ENCODE measurements at places on chromosomes 4 and X.
A peak's percentile ranks its signal among the peaks of the same experiment; 100 is the strongest.

DNA sequence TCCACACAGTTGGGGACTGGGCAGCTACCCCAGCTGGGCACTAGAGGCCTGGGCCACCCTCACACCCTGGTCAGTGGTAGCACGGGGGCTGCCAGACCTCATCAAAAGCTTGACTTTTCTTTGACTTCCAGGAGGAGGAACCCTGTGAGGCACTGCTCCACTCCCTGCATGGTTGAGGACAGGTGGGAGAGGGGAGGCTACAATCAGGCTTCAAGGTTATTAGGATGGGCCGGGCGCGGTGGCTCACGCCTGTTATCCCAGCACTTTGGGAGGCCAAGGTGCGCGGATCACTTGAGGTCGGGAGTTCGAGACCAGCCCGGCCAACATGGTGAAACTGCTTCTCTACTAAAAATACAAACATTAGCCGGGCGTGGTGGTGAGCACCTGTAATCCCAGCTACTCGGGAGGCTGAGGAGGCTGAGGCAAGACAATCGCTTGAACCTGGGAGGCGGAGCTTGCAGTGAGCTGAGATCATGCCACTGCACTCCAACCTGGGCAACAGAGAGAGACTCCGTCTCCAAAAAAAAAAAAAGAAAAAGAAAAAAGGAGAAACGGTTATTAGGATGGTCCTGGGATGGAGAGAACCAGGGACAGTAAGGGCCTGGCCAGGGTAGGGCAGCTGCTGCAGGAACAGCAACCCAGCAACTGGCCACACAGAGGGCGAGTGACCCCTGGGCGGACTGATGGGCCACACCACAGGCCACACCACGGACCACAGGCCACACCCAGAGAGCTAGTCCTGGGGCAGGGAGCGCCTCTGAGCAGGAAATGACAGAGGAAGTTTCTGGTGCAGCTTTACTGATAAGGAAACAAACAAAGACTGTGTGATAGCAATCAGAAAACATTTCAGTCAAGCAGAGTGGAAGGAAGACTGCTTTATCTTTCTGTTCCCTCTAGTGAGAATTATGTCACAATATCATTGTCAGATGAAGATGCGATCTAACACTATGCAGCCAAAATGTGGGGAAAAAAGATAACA lies 20.5 kb upstream of the OPN1LW start:
- DNase-seq = no peak

- no peak for DNase-seq
Observed at GRCh38 chr4:22874334-22874912, 181.7 kb downstream of the GBA3 start.

DNA sequence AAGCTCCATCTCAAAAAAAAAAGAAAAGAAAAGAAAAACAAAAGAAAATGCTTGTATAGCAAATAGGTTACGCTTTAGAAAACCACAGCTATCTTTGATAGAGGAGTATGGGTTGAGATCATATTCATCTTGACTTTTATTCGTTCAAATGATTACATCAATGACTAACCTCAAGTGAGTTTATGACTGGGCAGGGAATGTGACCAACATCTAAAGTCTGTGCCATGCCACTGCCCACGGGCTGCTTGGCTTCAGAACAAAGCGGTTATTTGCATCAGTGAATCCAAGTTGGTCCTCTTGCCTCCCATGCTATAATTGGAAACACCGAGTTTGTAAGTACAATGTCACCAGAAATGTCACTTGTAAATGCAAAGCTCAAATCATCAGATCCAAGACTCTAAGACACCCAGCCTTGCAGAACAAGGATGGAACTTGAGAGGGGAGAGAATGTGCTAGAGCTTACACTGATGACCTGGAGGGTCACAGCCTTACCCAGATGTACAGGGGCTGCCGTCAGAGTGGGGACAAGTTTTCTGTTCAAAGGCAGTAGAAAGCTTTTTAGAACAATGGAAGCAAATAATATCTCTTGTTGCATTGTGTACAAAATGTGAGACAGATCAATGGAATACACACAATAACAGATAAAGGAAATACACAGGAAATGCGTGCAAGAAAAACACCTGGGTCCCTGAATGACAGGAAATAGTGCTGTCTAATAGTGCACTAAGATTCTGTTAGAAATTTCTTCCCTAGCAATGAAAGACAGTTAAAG lies 8.4 kb upstream of the OPN1LW start:
- DNase-seq = no peak

DNA sequence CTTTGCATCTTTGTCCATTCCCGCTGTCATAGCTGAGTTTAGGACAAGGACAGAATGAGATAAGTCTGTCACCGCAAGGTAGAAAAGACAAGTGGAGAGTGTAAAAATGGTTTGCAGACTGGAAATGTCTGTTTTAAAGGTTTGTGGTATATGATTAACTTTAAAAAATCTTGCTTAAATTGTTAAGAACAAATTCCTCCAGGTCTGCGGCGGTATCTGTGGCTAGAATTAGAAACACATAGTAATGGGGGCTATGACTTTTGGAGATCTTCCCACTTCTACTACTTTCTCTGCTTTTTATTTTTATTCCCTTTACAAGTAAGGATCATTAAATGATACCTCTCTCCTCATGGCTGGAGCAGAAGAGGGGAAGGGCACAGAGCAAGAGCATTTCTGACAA lies 92.2 kb downstream of the MID1IP1 start:
- no peak for DNase-seq

- DNase-seq = no peak
Observed at GRCh38 chrX:18955676-18956075, 28.2 kb downstream of the PHKA2 start.

GRCh38 chr4:95985051-95985450 lies 145.2 kb downstream of the PDHA2 start:
- DNase-seq = no peak

DNA sequence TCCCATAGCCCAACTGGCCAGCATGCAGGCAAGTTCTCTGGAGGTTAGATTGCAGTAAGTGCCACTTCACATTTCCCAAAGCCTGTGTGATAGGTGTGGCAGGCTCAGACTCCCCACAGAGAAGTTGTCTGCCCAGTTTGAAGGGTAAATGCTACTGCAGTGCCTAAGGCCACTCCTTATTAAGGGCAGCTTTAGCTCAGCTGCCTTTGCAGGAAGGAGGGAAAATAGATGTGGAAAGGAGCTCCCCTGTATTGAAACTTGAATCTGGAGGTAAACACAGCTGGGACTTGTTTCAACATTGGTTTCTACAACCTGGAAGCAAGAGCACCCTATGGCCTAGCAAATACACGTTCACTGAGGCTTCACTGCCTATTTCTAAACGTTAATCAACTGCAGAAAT lies 22.4 kb downstream of the NEXMIF start:
- no peak for DNase-seq

- DNase-seq = peak; percentile 16
Observed at GRCh38 chr4:172202480-172203076, 389.4 kb downstream of the GALNTL6 start.

- no peak for DNase-seq
Observed at GRCh38 chr4:112170451-112170993, 25.3 kb downstream of the FAM241A start.

DNA sequence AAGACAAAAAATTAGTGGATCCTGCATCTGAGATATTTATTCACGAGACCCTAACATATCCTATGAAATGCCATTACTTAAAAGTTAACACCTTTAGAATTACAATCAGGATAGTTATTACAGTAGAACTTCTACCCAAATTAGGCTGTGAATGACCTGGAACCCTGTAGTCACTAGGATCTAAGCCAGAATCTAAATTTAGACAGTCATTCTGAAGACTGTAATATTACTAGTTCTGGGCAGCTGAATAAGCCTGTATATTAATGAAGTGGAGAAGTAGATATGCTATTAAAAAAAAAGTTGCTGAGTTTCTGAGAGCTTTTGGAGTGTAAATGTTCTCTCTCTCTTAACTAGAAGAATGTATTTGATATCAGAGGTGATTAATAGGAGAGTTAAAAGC lies 67.0 kb downstream of the FAM13A start:
- DNase-seq = no peak

DNA sequence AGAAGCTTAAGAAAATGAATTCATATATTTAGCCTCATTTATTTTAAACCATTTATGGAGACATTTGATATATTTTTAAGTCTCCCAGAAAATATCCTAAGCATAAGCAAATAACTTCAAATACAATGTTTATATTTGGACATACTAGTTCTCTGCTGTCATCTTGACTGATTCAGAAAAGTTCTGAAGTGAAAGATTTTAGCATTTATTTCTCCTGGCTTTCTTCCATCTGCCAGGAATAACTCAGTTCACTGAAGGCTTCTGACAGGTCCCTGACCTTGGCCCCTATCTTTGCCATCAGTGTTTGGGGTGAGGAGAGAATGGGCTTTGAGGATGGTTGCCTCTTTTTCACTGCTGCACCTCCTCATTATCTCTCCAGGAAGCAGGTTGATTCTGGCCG lies 115.7 kb downstream of the SLIT2 start:
- no peak for DNase-seq

GRCh38 chrX:10399043-10399741 lies 221.2 kb downstream of the MID1 start:
- no peak for DNase-seq

DNA sequence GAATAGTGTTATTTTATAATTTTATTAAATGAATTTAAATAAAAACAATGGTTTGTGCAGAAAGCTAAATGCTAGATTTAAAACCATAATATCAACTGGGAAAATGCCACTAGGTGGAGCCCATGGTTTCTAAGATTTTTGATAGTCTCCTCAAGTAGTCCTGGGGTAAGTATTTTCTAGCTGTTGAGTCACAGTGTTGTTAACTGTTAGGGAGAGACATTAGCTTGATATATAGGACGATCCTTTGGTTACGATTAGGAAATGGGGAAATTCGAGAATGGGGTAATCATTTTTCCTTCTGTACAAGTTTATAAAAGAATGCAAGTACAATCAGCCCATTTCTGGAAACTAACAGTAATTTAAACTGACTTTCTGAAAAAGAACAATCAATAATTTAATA lies 378.4 kb downstream of the ANKRD50 start:
- no peak for DNase-seq

- no peak for DNase-seq
Observed at GRCh38 chrX:18360867-18361266, 6.4 kb upstream of the SCML2 start.

GRCh38 chr4:12879496-12879895 lies 604.6 kb downstream of the RAB28 start:
- no peak for DNase-seq

DNA sequence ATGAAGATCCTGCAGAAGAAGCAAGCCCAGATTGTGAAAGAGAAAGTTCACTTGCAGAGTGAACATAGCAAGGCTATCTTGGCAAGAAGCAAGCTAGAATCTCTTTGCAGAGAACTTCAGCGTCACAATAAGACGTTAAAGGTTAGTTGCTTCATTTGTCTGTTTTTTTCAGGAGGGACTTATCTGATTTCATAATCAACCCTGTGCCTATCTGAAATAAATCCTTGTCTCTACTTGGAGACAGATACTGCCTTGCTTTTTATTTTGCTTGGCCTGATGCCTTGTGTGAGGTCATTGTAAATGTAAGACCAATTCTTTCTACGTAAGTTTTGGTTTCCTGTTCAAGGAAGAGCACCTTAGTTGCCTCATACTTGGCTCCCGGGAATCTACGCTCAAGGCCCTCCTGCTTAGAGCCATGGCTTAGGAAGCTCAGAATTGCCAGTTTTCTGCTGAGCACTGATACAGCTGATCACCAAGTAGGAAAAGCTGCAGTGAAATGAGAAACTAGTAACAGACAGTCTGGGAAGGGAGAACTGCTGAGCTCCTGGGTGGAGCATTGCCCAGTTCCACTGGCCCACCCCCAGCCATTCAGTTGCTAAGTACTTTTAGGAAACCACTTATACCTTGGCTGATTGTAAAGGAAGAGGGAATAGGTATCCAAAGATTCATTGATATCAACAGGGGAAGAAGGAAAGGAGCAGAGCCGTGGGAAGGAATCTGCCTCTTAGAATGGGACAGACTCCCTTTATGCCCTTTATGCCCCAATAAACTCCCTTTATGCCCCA lies 41.8 kb downstream of the RBBP7 start:
- DNase-seq = no peak

- DNase-seq = no peak
Observed at GRCh38 chrX:107119283-107119682, 661 bp upstream of the RBM41 start.

DNA sequence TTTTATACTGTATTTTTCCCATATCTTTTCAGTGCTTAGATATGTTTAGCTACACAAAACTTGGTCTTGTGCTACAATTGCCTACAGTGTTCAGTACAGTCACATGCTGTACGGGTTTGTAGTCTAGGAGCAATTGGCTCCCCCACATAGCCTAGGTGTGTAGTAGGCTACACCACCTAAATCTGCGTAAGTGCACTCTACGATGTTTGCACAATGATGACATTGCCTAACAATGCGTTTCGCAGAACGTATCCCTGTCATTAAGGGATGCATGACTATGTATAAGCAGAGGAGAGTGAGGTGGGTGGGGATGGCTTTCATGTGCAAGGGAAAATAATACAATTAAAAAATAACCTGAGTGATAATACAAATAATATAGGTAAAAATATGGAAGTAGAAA lies 131.4 kb downstream of the GBA3 start:
- DNase-seq = no peak

DNA sequence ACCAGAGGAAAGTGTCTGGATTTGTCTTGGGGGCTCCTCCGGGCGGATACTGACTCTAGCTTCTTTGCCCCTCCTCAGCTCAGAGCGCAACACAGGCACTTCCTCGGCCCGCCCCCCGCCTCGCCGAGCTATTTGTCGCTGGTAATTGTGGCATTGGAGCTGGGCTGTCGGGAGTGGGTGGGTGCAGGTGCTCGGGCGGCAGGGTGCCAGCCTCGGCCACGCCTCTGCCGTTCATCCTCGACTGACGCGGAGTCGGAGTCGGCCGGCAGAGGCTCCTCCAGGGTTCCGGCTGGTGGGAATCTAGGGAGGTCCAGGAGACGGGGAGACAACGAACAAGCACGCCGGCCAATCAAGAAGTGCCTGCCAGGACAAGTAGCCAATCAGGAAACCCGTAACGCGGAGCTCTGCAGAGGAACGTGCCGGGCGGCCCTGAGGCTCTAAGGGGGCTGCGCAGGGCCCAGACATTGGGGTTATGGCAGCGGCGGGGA lies 3.9 kb upstream of the SYN1 start:
- peak; percentile 84 for DNase-seq

GRCh38 chrX:54043056-54043455 lies 1.2 kb downstream of the PHF8 start:
- no peak for DNase-seq

DNA sequence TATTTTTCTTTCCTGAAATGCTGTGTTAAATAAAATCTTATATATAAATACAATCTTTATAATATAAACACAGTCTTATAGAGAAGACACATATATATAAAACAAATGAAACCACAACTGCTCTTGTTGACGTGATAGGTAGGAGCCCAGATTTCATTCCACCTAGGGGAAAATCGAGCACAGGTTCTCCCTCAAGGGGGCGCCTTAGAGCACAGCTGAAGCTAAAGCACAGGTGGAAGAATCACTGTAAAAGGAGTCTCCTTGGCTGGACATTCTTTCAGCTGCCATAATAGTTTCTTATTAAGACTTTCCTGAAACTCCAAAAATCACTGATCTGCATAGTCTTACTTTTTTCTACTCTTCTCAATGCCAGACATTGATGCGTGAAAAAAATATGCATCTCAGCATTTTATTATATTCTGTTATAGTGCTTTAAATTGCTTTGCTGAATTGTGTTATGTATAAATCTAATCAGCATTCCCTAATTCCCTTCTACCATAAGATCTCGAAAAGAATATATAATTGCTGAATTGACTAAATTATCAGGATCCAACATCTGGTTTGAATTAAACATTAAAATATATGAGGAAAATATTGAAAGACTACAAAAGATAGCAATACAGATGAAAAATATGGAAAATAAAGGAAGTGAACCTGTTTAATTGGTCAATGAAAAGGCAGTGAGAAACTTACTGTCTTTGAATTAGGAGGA lies 25.5 kb upstream of the RXFP1 start:
- no peak for DNase-seq

GRCh38 chrX:119673336-119673735 lies 19.6 kb downstream of the SEPTIN6 start:
- no peak for DNase-seq
